ENCODE measurements at places on chromosomes 5 and 9.

- no peak overlapping the region for H3K4me3 ChIP-seq
- H3K36me3 ChIP-seq: no peaks in the 10 kb centered on the region
- no peak for DNase-seq
- H3K27ac ChIP-seq: no peak overlapping the region
- H3K4me1 ChIP-seq: no peaks in the 10 kb centered on the region
Measured at GRCh38 chr5:174667526-174667925, 56.9 kb upstream of the MSX2 start.

DNA sequence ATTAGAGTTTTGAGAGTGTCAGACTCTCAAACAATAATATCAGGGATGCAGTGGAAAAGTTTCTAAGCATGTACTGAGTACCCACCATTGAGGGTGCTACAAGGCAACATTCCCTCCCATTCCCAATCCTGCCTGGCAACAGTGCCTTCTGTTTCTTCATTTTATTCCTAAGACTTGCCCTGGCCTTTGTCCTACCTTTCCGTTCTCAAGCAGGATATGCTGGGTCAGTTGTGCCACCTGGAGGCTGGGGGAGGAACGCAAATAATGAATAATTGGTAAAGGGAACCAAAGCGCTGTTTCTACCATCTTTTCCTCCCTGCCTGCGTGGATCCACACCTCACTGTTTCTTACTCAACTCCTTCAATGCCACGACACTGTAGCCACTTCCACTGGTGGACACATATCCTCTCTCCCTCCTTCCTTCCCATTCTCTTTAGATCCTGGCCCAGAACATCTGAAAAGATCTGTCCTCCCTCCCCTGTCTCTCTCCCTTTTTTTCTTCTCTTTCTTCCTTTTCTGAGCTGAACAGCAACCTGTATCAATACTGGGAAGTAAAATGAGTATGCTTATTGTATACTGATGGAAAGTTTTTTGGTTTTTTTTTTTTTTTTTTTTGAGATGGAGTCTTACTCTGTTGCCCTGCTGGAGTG is 149.5 kb downstream of the C9orf152 start:
- H3K4me1 ChIP-seq: peaks cover 2% of the 10 kb centered on the region
- H3K36me3 ChIP-seq: no peaks in the 10 kb centered on the region
- H3K4me3 ChIP-seq: no peak overlapping the region
- peak; percentile 75 for DNase-seq

DNA sequence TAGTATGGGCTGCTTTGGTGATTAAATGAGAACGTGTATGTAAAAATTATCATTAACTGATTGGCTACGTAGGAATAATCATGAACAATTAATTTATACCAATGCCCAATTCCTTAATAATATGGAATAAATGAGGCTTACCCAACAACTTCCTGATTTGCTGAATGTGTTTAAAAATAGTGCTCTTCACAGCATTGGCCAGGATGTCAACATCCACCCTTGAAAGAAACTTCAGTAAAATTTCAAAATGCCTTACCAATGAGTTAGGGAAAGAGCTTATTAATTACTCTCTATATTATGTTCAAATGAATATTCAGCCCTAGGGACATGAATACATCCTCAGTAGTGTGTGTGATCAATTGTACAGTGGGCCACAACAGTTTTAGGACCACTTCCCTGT is 401.4 kb downstream of the PSAT1 start:
- H3K27ac ChIP-seq: no peak overlapping the region
- H3K4me3 ChIP-seq: no peak overlapping the region
- no peak for DNase-seq
- no peaks in the 10 kb centered on the region for H3K27me3 ChIP-seq

DNA sequence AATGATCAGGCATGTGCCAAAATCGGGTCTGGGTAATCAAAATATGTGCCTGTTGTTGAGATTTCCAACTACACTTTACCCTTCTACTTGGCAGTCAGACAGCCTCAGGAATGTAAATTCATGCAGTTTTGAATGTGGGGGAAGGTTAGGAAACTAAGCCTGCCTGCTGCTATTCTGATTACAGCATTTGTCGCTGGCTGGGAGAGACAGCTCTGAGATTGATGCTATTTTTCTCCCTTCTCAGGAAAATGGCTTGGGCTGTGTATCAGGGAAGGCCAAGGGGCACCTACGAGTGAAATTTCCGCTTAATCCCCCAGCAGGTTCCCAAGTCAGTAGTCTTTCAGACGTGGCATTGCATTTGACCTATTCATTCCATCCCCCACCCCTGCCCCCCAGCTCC is 3.6 kb upstream of the RGS7BP start:
- H3K4me3 ChIP-seq: no peak overlapping the region
- H3K27me3 ChIP-seq: peaks cover 8% of the 10 kb centered on the region
- no peak overlapping the region for H3K27ac ChIP-seq
- DNase-seq: no peak
- no peaks in the 10 kb centered on the region for H3K36me3 ChIP-seq

DNA sequence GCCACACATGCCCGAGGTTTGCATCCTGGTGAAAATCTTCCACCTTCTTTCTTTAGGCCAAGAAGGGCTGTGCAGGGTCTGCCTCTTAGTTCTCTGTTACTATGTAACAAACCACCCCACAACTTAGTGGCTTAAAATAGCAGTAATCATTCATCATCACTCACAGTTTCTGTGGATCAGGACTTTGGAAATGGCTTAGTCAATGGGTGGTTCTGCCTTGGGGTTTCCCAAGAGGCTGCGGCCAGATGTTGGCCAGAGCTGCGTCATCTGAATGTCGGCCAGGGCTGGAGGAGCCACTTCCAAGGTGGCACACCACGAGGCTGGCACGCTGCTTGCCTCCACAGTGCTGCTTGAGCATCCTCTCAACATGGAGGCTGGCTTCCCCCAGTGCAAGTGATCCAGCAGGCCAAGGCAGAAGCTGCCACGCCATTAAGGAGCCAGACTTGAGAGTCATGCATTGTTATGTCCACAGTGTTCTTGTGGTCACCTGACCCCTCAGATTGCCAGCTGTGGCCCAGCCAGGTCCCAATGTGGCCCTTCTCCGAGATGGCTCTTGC is 135.2 kb downstream of the RXRA start:
- H3K4me3 ChIP-seq: no peak overlapping the region
- no peaks in the 10 kb centered on the region for H3K36me3 ChIP-seq
- DNase-seq: no peak
- no peaks in the 10 kb centered on the region for H3K27me3 ChIP-seq
- H3K27ac ChIP-seq: no peak overlapping the region
- no peaks in the 10 kb centered on the region for H3K4me1 ChIP-seq

DNA sequence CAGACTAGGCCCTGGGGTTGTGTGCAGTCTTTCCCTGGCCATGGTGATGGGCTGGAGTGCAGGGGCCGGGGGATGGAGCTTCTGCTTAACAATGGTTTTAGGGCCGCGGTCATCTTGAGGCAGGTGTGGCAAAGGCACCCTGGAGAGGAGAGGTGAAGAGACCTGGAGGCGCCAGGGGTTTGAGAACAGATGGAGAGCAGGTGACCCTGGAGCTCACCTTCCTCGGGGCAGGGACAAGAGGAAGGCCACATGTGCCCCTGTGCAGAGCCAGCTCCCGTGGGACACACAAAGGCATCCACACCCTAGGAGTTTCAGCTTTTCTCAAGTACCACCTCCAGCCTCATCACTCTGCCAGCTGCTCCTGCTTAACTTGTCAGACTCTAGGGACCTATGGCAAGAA is 46.4 kb upstream of the SH3GL2 start:
- H3K4me1 ChIP-seq: no peaks in the 10 kb centered on the region
- no peak for DNase-seq
- no peaks in the 10 kb centered on the region for H3K27me3 ChIP-seq
- no peaks in the 10 kb centered on the region for H3K36me3 ChIP-seq
- no peak overlapping the region for H3K27ac ChIP-seq

- H3K36me3 ChIP-seq: no peaks in the 10 kb centered on the region
- H3K27ac ChIP-seq: no peak overlapping the region
- H3K27me3 ChIP-seq: no peaks in the 10 kb centered on the region
- H3K4me3 ChIP-seq: no peak overlapping the region
- DNase-seq: no peak
Measured at GRCh38 chr9:82597241-82598203, 465.4 kb downstream of the RASEF start.

DNA sequence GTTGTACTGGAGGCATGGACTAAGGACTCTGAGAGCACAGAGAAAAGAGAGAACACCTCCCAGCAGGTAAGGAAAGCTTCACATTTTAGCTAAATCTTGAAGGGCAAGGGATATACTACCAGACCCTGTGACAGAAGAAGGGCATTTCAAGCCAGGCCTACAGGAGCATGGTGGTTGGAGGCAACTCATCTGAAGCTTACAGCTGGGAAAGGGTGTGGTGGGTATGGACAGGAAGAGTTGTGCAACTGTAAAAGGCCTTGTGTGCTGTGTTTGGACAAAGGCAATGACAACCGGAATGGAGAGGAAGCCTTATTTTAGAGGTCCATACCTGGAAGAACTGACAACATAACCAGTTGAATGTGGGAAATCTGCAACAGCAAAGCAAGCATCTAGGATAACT is 31.2 kb downstream of the NIPSNAP3B start:
- no peak overlapping the region for H3K27ac ChIP-seq
- no peaks in the 10 kb centered on the region for H3K4me1 ChIP-seq
- no peak for DNase-seq
- H3K36me3 ChIP-seq: peaks cover 2% of the 10 kb centered on the region
- H3K27me3 ChIP-seq: no peaks in the 10 kb centered on the region

DNA sequence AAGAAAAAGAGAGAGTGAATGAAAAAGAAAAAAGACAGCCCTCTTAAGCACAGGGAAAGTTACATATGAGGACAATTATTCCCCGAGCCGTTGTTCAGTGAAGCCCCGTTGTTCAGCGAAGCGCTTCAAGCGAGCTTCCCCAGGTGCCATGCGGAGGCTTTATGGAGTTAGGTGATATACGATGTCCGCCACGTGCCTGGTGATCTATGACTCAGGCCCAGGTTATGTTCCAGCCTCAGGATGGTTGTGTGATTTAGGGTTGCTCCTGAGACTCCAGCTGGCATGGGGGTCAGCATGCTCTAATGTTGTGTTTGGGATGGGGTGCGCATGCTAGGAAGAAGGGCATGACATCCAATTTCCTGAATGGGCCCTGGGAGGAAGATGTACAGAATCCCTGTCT is 365.6 kb downstream of the CDK5RAP2 start:
- H3K27me3 ChIP-seq: no peaks in the 10 kb centered on the region
- H3K4me3 ChIP-seq: no peak overlapping the region
- H3K36me3 ChIP-seq: no peaks in the 10 kb centered on the region
- no peak for DNase-seq

- no peak overlapping the region for H3K27ac ChIP-seq
- H3K27me3 ChIP-seq: no peaks in the 10 kb centered on the region
- DNase-seq: no peak
- H3K4me1 ChIP-seq: no peaks in the 10 kb centered on the region
- no peaks in the 10 kb centered on the region for H3K36me3 ChIP-seq
- H3K4me3 ChIP-seq: no peak overlapping the region
Measured at GRCh38 chr5:159802661-159803060, 113.6 kb upstream of the ADRA1B start.

GRCh38 chr9:10678790-10679189 is 66.0 kb upstream of the PTPRD start:
- no peak overlapping the region for H3K27ac ChIP-seq
- H3K36me3 ChIP-seq: no peaks in the 10 kb centered on the region
- no peaks in the 10 kb centered on the region for H3K27me3 ChIP-seq
- DNase-seq: no peak
- H3K4me3 ChIP-seq: no peak overlapping the region
- no peaks in the 10 kb centered on the region for H3K4me1 ChIP-seq

DNA sequence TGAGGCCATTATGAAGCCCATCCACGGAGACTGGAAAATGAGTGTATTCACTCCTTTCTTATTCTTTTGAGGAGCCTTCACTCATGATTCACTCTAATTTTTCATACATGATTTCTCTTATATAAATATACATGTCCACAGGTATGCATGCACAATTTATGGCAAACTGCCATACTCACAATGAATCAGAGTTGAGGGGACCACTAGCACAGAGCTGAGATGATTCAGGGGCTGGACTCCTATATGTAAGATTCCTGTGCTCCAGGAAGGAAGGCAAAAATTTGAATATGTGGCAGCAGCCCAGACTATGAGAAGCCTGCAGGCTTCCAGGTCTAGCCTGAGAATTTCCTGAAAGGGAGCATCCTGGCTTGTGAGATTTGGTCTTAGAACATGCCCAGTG is 484.6 kb downstream of the PRELID2 start:
- no peaks in the 10 kb centered on the region for H3K36me3 ChIP-seq
- no peak for DNase-seq
- no peaks in the 10 kb centered on the region for H3K27me3 ChIP-seq

- no peaks in the 10 kb centered on the region for H3K4me1 ChIP-seq
- DNase-seq: no peak
- H3K27ac ChIP-seq: no peak overlapping the region
Measured at GRCh38 chr5:92163906-92164305, 780.8 kb upstream of the ARRDC3 start.

DNA sequence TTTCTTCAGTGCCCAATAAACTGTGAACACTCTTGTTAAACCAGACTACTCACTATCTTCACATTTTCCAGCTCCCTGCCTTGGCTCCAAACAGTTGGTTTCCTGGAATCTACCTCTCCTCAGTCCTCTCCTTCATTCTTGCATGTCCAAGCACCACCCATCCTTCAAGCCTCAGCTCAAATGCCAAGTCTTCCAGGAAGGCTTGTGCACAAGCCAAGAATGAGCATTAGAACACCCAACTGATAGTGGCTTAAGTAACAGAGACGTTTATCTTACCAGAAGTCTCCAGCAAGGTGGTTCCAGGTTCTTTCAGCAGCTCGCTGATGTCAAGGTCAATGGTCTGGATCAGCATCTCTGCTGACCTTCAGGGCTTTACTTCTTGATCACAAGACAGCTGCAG is 60.1 kb downstream of the PTPDC1 start:
- no peak overlapping the region for H3K27ac ChIP-seq
- no peaks in the 10 kb centered on the region for H3K36me3 ChIP-seq
- peaks cover 2% of the 10 kb centered on the region for H3K4me1 ChIP-seq
- H3K4me3 ChIP-seq: no peak overlapping the region

- DNase-seq: no peak
- H3K4me1 ChIP-seq: no peaks in the 10 kb centered on the region
- no peaks in the 10 kb centered on the region for H3K36me3 ChIP-seq
- H3K4me3 ChIP-seq: no peak overlapping the region
- no peak overlapping the region for H3K27ac ChIP-seq
Measured at GRCh38 chr5:68983959-68984358, 109.9 kb upstream of the SLC30A5 start.
